Neural crest cell (in vitro differentiated cells): ENCODE measurements at places on chromosomes 2 and 18. TPM values are rescaled to one million over a fixed set of nuclear protein-coding genes. Genes with fewer than 3 reads are reported as not detected.

DNA sequence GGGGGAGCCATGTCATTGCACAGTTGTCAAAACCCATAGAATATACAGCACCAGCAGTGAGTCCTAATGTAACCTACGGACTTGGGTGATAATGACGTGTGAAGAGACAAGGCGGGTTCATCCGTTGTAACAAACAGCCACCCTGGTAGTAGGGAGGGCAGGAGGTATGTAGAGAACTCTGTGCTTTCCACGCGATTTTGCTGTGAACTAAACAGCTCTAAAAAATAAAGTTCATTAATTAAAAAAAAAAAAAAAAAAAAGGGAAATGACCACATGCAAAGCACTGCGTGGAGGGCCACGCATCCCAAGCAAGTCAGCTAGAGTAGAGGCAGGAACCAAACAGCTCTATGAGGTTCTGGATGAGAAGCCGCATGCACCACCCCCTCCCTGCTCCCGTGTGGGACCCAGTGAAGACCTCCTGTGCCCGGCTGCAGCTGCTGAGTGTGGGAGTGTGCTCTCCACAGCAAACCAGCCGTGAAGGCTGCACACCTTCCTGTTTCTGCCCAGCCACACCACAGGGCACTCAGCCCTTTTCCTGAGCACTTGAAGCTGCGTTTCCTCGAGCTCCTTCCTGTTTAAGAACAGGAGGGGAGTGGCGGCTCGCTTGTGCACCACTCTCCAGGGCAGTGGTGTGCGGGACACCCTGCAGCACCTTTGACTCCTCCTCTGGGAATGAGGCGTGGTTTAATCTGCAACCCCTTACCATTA lies 65.6 kb downstream of the ODC1 start:
- DNase-seq: no peak

Gene ZFAND2B
- total RNA-seq: 26.6 and 30.1 TPM in 2 replicates

DNA sequence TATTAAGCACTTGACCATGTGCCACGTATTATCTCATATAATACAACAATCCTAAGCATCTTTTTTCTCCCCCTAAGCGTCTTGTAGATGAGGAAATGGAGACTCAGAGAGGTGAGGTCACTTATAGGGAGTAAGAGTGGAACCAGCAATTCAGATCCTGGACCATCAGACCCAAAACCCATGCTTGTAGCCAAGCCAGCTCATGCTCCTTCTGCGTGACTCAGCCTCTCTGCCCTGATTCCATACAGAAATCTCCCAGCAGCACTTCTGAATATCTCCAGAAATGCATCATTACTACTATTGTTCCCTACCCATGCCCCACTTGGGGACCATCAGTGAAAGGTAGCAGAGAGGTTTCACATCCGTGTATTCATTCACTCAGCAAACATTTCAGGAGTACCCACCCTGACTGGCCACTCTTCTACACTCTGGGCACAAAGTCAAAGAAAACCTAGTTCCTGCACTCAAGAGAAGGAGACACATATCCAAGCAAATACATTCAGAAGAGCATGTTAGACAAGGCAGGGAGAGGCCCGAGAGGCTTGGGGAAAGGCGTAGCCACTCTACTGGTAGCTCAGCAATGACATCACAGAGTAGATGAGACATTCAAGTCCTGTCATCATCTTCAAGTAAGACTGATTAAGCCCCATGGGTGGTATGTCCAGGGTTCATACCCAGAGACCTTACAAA lies 141.9 kb downstream of the MTCL1 start:
- no peak for DNase-seq

GRCh38 chr2:24893934-24894333 lies 26.1 kb downstream of the ADCY3 start:
- no peak for DNase-seq

DNA sequence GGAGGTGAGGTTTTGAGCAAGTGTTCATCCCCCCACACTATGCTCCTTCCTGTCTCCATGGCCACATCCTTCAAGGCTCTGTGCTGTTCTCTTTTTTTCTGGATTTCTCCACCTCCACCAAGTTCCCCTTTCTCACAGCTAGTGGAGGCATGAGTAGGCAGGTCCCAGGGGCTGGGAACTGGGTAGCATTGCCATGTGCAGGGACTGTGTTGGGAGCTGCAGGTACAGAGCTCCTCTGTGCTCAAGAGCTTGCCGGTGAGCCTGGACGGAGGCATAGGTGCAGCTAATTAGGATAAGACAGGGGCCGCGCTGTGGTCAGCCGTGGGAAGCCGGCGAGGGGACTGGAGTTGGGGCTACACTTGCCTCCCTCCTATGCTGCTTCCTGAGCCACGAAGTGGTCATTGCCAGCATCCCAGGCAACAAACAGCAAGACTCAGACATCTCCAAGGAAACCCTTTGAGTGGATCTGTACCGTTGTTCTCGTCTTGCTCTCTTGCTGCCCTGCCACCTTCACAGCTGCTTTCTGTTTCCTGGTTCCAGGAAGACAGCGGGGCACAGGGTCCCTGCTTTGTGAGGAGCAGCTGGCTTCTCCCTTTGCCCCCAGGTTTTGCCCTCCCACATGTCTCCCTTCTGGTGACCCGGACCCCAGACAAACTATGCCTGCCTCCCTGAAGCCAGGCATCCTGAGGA lies 36.9 kb downstream of the ATOH8 start:
- DNase-seq: no peak

DNA sequence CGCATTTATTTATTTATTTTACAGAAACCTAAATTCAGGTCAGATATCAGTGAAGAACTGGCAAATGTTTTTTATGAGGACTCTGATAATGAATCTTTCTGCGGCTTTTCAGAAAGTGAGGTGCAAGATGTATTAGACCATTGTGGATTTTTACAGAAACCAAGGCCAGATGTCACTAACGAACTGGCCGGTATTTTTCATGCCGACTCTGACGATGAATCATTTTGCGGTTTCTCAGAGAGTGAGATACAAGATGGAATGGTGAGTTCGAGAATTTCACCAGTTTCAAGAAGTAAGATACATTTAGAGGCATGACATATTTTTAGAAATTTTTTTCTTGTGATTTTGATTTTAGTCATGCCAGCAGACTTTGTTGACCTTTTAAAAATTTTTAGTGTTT lies 4.6 kb downstream of the CDCA7 start:
- DNase-seq: no peak

GRCh38 chr2:148459377-148459778 lies 185.2 kb upstream of the EPC2 start:
- no peak for DNase-seq

Gene RAMP1
- 0.58 and 0.91 TPM in 2 replicates for total RNA-seq

GRCh38 chr18:8705961-8706790 lies 820 bp downstream of the MTCL1 start:
- peak; percentile 25 for DNase-seq

Gene CLEC4F
- not detected in 2 replicates for total RNA-seq

- DNase-seq: peak; percentile 61
Observed at GRCh38 chr2:68319398-68320117, at the start of gene CNRIP1. CNRIP1 (minus strand) TSS chr2:68319949; CDS start chr2:68319400, 549 bp downstream.

GRCh38 chr2:2919026-2919425 lies 458.6 kb downstream of the EIPR1 start:
- DNase-seq: no peak

Gene PUS10
- total RNA-seq: 4.6 and 5.0 TPM in 2 replicates

Gene GRHL1
- total RNA-seq: 2.0 and 3.4 TPM in 2 replicates

Gene DNAJC5G
- not detected in 2 replicates for total RNA-seq

DNA sequence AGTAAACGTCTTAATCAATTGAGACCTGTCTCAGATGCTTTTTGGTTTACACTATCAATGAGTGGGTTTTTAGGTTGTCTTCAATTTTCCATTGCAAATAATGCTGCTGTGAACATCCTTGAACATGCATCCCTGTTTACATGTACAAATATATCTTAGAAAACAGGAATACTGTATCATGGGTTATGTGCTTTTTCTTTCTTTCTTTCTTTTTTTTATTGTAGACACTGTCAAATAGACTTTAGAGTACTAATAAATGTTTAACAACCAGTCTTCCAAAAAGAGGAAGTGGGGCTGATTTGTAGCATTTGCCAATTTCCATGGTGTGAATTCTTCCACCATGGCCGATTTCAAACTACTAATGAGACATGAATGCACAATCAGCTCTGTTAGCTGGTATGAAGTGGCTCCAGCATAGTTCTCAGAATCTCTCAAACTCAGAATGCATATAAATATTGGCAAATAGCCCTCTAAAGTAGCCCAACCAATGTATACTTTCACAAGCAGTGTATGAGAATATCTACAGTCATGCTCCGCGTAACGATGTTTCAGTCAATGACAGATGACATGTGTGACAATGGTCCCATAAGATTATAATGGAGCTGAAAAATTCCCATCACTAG lies 50.3 kb upstream of the B3GNT2 start:
- no peak for DNase-seq

GRCh38 chr2:221503965-221504364 lies 68.1 kb downstream of the EPHA4 start:
- DNase-seq: no peak

- DNase-seq: peak; percentile 8
Observed at GRCh38 chr18:8507361-8507760, 101.9 kb upstream of the RAB12 start.

DNA sequence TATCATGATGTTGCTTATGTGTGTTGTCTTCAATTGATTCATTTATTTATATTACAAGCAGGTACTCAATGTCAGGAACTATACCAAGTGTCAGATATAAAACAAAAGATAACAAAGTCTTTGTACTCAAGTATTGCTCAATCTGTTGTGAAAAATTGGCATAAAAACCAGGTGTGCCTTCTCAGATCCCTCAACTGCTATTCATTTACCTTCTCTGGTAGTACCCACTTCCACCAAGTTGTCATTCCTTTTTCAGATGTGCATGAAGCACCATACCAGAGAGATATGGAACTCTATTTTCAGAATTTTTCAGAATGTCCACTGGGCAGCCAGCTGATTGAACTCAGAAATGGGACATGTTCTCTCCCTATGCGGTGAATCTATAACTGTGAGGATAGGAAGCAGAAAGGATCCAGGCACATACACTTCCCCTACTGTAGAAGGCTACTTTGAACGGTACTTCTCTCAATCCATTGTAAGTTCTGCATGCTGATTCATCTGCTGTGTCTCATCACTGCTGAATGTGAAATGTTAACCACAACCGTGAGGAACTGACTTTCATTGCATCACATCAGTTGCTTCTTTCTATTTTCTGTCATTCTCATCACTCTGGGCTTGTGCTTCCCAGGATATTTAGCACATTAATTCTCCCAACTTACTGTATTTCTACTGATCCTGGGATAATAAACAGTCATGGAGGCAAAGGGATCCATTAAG lies 1621.3 kb downstream of the SUCLG1 start:
- no peak for DNase-seq

Gene CPO
- 0.25 and 0.47 TPM in 2 replicates for total RNA-seq

DNA sequence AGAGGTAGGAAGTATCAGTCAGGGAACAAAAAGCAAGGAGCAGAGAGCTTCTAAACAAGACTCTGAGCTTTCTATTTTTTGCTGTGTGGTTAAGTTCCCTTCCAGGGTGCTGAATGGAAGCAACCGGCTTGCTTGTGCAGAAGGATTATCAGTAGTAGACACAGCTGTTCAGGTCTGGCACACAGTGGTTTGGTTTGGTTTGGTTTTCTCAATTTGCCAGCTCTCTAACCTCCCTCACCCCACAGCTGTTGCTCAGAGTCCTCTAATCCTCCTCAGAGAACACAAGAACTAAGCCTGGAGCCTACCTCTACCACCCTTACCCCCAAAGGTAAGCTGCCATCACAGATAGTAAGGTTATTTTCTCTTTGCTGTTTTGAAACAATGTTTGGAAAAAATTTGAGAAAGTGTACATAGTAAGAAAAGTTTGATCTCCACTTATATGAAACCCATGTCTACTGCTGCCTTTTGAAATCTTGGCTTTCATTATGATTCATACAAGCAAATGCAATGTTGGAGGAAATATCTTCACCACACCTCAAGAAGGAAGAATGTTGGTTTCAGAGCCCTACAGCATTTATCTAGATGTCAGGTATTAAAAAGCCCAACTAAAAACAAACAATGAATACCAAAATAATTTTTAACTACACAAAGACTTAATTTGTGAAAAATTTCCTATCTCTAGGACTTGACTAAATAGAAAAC lies 255.3 kb downstream of the NR4A2 start:
- DNase-seq: no peak

DNA sequence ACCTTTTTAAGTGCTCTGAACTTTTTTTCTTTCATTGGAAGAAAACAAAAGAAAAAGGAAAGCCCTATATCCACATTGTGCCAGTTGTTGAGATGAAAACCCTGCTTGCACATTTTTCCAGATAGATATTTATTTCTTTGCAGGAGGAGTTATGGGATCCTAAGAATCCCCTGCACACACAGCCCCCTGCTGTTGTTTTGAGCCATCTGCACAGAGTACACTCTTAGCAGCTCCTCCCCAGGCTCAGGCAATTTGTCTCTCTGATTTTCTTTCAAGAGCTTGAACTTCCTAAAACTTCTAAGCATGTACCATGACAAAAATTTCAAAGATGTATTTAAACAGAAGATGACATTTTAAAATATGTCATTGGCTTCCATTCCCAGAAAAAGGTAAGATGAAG lies 436.9 kb downstream of the METTL4 start:
- DNase-seq: no peak

Gene HOXD12
- not detected in 2 replicates for total RNA-seq

- no peak for DNase-seq
Observed at GRCh38 chr2:3121601-3122000, 256.0 kb downstream of the EIPR1 start.
